Fibroblast of skin of back (primary cell): ENCODE measurements at places on chromosomes 12 and 14.

DNA sequence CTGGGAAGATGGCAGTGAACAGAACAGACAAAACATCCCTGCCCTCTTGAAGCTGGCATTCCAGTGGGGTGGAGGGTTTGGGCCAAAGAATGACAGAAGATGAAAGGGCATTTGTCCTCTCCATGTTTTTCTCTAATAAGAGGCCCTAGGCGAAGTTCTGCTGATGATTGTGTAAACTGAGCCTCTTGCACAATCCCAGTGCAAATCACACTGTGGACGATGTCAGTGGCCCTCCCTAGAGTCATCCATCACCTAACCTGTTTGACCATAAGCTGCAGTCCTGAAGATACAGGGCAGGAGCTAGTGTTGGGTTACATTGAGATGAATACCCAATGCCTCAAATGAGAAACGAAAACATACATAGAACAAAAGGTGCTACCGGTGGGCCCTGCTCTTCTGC, 622.4 kb upstream of the TBX3 start:
- no peak for DNase-seq

- DNase-seq, result no peak
Measured at GRCh38 chr12:13326076-13326475, 129.6 kb downstream of the EMP1 start.

GRCh38 chr12:117180758-117181467, 9.4 kb downstream of the FBXO21 start:
- DNase-seq, result no peak

DNA sequence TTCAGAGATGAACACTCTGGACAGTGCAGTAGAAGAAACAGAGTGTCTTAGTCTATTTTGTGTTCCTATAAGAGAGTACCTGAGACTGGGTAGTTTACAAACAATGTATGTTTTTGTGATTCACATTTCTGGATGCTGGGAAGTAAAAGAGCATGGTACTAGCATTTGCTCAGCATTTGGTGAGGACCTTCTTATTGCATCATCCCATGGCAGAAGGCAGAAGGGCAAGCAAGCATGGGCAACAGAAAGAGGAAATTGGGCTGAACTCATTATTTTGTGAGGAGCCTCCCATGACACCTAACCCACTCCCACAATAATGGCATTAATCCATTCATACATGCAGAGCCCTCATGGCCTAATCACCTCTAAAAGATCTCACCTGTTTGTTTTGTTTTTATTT, 8.0 kb downstream of the ANKS1B start:
- no peak for DNase-seq

- peak; percentile 18 for DNase-seq
Measured at GRCh38 chr12:119208626-119209061, 29.9 kb downstream of the HSPB8 start.

DNA sequence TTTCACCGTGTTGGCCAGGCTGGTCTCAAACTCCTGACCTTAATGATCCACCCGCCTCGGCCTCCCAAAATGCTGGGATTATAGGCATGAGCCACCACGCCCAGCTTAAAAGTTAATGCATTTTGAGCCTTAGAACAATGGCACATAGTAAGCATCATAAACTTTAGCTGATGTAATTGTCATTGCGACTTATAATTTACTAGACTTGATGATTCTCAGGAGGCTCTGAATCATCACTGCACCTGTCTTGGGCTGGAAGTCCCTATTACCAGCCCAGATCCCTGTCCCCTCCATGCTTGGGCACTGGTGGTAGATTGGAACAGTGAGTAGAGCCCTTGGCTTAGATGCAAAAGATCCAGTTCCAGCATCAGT, 26.1 kb downstream of the KMT5A start:
- no peak for DNase-seq

DNA sequence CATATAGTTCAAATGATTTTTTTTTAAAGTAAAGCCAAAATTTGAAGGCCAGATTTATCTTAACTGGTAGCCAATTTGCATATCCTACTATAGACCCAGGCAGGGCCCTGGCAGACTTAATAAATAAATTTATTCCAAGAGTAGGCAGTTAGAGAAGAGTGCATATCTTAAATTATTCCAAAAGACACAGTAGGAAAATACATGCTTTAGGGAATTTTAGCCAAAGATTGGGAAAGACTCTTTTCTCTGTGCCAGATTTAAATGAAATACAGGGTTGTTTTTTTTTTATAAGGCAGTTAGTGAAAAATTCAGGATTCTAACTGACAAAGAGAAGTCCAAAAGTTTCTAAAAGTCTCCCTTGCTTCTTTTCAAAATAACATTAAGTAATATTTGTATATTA, 65.5 kb downstream of the ST8SIA1 start:
- DNase-seq, result no peak

DNA sequence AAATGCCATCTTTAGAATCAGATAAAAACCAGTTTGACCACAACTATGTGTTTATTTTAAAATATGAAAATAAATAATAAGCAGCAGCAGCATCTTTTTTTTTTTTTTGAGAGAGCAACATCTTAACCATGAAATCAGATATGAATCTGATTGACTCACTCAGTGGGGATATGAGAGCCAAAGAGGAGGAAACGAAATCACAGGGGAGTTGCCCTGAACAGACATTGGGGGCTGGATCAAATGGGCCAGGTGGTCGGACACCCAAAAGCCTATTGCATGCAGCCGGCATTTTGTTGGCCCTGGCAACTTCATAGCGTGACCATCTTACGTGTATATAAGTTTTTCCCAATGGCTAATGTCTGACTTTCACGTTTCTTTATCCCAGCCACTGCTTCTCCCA, 321.1 kb downstream of the NPAS3 start:
- DNase-seq, result peak; percentile 4

- DNase-seq, result peak; percentile 61
Measured at GRCh38 chr12:88291498-88292131, 149.5 kb downstream of the TMTC3 start.

DNA sequence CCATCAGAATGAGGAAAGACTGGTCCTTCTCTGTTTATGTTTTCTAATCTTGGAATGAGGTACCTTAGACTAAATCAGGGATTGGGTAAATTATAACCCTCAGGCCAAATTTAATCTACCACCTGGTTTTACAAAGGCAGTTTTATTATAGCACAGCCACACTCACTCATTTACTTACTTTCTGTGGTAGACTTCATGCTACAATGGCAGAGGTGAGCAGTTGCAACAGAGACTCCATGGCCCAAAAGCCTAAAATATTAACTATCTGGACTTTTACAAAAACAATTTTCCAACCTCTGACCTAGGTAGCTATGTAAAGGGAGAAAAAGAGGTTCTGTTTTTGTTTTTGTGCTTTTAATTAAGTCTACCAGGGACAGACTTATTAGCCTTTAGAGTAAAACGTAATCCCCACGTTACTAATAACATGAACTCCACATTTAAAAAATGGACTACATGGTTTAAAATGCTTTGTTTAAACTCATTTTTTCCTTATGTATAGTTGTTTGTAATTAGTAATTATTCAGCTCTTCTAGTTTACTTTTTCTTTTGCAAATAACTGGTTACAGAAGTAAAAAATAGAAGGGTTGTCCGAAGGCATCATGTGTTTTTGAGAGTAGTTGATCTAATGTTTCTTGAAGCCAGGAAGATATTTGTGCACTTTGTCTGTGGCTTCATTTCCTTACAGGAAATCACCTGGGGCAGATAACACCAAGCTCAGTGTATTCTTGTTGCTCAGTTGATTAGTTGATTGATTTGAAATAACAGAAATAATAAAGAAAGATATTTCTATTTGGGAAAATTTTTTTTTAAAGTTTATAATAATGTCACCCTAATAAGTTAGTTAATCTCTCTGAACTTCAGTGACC, 57.6 kb upstream of the ATP2B1 start:
- DNase-seq, result no peak

GRCh38 chr12:127664901-127665300, 602.1 kb upstream of the TMEM132C start:
- no peak for DNase-seq

DNA sequence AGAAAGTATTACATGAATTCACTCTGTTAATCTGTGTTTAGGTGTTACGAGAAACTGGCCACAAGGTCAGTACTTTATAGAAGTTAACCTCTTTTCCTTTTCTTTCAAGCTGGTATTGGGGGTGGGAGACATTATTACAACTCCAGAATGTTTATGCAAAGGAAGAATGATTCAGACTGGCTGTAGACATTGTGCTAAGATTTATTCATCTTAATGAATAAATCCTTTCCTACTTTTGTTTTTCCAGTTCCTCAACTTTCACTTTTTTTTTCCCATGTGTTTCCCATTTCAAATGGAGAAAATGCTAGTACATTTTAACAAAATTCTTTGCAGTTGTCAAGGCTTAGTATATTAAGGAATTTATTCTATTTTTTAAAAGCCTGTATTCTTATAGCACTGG, 1.3 kb downstream of the OTOGL start:
- DNase-seq, result peak; percentile 51

- DNase-seq, result no peak
Measured at GRCh38 chr14:104876251-104876699, 11.2 kb downstream of the CEP170B start.

DNA sequence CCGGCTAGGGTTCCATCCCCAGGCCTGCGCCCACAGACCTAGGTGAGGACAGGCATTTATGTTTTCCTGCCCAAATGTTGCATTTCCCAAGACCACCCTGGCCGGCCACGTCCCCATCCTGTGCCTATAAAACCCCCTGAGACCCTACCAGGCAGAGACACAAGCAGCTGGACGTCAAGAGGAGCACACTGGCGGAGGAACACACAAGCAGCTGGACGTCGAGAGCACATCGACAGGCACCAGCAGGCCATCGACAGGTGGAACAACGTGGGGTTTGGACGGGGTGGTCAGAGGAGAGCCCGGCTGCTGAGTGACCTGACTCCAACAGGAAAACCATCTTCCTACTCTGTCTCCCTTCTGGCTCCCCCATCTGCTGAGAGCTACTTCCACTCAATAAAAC, 19.6 kb upstream of the LDHB start:
- no peak for DNase-seq

DNA sequence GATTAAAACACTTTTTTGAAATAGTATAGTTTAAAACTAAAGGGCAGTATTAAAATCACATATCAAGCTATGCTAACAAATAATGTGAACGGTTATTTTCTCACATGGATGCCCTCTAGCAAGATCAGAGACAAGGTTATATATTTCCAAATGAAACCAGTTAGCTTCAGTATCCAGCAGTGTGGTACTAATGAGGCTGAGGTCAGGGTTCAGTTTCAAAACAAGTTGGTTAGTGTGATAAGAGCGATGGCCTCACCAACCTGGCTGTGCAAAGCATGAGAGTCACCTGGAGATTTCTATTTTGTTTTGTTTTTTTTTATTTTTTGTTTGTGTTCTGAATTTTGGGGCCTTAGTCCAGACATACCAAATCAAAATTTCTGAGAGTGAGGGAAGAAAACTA, 352.2 kb upstream of the KITLG start:
- no peak for DNase-seq

GRCh38 chr14:99254328-99255009, 17.5 kb downstream of the BCL11B start:
- no peak for DNase-seq

GRCh38 chr14:102140027-102140749, 491 bp downstream of the WDR20 start:
- peak; percentile 24 for DNase-seq

DNA sequence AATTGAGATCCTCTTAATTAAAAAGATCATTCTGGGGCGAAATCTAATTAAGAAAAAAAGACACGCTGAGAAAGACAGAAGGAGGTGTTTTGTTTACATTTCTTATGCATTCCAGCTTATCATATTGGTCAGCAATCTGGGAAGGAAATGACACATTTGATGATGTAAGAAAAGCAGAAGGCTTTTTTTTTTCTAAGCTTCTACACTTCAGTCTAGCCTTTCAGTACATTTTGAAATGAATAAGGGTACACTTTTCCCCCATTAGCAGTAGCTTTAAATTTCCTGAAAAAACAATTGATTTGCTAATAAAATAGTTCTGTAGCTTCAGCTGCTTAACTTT, 5.9 kb upstream of the GSC start:
- peak; percentile 44 for DNase-seq

GRCh38 chr14:51394384-51394783, 154.3 kb downstream of the TMX1 start:
- DNase-seq, result peak; percentile 27
